Right atrium auricular region (tissue), 2 donors: ENCODE measurements at places on chromosomes 13 and 19. TPM values are rescaled to one million over a fixed set of nuclear protein-coding genes. Genes with fewer than 3 reads are reported as not detected.

Gene NCR1
- total RNA-seq = not detected

Gene IFNL4
- not detected for total RNA-seq

Gene SOHLH2
- total RNA-seq = not detected

Gene ANKRD10
- total RNA-seq = 46.2 TPM

Gene POLR1G
- 5.5 TPM for total RNA-seq

DNA sequence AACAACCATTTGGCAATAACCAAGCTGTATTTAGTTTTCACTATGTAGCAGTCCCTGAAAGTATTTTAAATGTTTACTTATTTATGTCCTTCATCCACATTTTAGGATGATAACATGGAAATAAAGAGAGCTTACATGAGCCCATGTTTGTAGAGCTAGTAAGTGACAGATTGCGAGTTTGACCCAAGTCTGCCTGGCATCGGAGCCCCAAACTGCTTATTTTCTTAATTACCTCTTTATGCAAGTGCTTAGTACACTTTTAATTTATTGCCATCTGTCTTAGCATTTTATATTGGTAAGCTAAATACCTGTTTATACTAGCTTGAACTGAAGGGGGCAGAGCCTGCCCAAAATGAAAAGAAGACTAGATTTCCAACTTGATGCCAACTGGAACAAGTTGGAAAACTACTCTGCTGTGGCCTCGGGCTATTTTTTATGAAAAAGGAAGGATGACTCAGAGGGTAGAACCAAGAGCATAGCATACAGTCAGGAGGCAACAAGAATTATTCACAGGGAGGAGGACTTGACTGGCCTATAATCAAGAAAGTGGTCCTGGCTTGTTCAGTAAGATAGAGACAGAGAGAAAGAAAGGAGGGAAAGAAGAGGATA lies 150.2 kb downstream of the NDFIP2 start:
- DNase-seq = no peak

DNA sequence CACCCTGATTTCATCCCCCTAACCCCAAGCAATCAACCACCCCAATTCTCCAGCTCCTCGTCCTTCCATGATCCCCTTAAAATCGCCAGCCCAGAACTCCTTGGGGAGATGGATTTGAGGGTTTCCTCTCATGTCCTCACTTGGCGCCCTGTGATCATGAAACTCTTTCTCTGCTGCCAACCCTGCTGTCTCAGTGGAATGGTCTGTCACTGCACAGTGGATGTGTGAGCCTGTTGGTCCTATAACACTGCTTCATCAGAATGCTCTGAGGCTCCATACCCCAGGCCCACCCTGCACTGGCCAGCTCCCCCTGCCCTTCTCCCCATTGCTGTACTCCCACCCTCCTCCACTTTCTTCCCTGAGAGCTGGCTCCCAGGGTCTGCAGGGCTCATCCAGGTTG lies 12.6 kb upstream of the ZNF792 start:
- no peak for DNase-seq

DNA sequence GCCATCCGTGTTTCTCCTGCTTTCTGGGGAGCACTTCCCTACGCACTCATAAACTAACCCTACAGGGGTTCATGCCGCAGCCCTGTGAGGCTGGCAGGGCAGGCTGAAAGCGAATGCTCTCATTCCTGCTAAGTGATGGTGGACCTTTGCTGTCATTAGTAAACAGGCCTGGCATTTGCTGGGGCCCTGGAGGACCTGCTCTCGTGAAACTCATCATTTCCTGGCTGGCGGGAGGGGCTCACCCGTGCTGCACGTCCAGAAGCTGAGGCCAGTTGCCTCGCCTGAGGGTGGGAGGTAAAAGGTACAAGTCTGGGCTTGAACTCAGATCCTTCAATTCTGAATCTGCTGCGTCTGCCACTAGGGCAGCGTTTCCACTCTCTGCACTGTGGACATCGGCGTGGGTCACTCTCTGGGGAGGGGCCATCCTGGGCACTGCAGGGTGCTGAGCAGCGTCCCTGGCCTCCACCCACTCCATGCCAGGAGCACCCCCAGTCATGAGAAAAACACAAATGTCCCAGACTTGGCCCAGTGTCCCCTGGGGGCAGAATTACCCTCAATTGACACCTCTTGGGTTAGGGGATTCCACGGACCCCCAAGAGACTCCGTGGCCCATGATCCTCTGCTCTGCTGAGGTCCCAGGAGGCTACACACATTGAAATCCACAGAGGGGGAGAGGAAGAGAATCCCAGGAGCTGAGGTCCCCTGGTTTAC lies 7.0 kb downstream of the MOB3A start:
- DNase-seq = no peak

DNA sequence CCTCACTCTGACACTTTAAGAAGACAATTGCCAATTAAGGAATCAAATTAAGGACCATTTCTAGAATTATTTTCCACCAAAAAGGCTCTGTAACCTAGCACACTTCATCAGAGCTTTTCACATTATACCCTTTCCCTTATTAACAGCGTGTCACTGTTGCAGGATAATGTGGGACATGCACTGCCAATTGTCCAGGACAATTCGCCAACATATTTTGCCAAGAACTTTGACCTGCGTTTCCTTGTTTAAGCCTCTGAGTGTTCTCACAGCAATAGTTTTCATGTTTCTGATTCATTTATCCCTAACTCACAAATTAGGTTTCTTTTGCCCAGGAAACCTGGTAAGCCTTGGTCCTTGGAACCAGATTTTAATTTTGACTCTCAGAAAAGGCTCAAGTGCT lies 13.3 kb downstream of the COL4A1 start:
- peak; percentile 50 for DNase-seq

GRCh38 chr19:55208880-55209692 lies at the start of gene PTPRH:
Gene PTPRH, minus strand, starts transcription at chr19:55209501. Its CDS starts 68 bp downstream, at chr19:55209433.
- DNase-seq = no peak

- DNase-seq = no peak
Observed at GRCh38 chr19:51060336-51060735, 4.6 kb downstream of the KLK13 start.

- peak; percentile 69 for DNase-seq
Observed at GRCh38 chr19:10686661-10687517, 14.3 kb upstream of the QTRT1 start.
